ENCODE measurements at places on chromosomes 2 and 18. TPM values are rescaled to one million over a fixed set of nuclear protein-coding genes. Genes with fewer than 3 reads are reported as not detected.

- no peak for DNase-seq
- H3K36me3 ChIP-seq = no peaks in the 10 kb centered on the region
- H3K4me3 ChIP-seq = no peak overlapping the region
- no peaks in the 10 kb centered on the region for H3K27me3 ChIP-seq
- no peak overlapping the region for H3K27ac ChIP-seq
Observed at GRCh38 chr2:183011743-183012142, 26.5 kb downstream of the NCKAP1 start.

GRCh38 chr18:24246143-24246542 is 107.3 kb downstream of the CABYR start:
- DNase-seq = no peak
- no peak overlapping the region for H3K4me3 ChIP-seq
- no peaks in the 10 kb centered on the region for H3K36me3 ChIP-seq
- no peaks in the 10 kb centered on the region for H3K27me3 ChIP-seq

DNA sequence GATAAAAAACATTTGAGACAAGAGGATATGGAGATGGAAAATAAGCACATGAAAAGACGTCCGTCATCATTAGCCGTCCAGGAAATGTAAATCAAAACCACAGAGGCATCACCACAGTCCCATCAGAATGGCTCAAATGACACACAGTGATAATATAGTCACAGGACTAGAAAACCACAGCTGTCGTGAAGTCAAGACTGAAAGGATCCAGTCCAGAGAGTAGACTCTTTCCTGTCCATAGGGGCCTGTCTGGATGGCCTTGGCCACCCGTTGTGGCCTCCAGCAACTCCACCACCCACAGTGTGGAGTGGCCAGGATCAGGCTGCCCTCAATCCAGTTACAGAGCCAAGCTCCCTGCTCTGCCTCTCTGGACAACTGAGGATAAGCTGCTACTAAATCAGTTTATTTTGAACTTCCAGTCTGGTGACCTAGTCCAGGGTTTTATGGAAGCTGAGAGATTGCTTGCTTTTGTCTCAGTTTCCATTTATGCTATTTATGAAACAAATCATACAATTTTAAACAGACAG is 60.4 kb downstream of the RHOB start:
- no peaks in the 10 kb centered on the region for H3K36me3 ChIP-seq
- H3K4me1 ChIP-seq = no peaks in the 10 kb centered on the region
- DNase-seq = no peak
- H3K27ac ChIP-seq = no peak overlapping the region

DNA sequence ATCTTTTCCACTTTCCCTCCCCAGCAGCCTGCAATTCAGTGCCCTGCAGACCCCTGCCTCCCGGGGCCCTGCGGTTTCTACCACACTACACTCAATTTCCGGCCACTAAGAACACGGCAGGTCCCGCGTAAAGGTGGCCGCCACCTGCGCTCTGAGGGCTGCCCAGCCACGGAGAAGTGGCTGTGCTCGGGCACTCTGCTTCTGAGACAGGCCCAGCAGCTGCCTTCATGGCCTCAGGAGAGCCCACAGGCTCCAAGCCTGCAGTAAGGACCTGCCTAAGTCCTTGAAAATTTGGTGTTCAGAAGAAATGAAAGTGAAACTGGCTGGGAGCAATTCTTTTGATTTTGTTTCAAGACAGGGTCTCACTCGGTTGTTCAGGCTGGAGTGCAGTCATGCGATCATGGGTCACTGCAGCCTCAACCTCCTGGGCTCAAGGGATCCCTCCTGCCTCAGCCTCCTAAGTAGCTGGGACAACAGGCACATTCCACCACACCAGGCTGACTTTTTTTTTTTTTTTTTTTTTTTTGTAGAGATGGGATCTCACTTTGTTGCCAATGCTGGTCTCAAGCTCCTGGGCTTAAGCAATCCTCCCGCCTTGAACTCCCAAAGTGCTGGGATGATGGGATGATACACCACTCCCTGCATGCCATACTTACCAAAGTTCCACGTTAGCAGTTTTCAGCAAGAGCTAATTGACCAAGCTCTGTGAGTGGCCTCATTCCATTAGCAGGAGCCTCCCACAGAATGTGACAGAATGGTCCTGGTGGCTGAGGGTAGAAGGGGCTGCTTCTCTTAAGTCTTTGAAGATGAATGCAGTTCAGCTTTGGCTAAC is 14.6 kb upstream of the ALPP start:
- H3K27ac ChIP-seq = no peak overlapping the region
- no peaks in the 10 kb centered on the region for H3K36me3 ChIP-seq
- no peak overlapping the region for H3K4me3 ChIP-seq

The SLC19A3 gene
- 24.9 TPM for total RNA-seq

The RFTN2 gene
- 1.7 TPM for total RNA-seq

The NCKAP5 gene
- total RNA-seq = 10.9 TPM

The GNAL gene
- total RNA-seq = 2.9 TPM

The EVX2 gene
- not detected for total RNA-seq

The PLA2R1 gene
- 12.3 TPM for total RNA-seq

All from transverse colon (tissue), 4 donors.